Amniotic stem cell (primary cell): ENCODE measurements at places on chromosomes 1 and 21.

- no peak for DNase-seq
Observed at GRCh38 chr1:206930210-206930798, 8.6 kb upstream of the FCMR start.

- DNase-seq: no peak
Observed at GRCh38 chr21:41677671-41678015, 89.2 kb downstream of the RIPK4 start.

GRCh38 chr21:40575976-40576375 is 271.0 kb downstream of the DSCAM start:
- peak; percentile 42 for DNase-seq

- DNase-seq: no peak
Observed at GRCh38 chr1:108880850-108881249, 4.1 kb downstream of the GPSM2 start.

DNA sequence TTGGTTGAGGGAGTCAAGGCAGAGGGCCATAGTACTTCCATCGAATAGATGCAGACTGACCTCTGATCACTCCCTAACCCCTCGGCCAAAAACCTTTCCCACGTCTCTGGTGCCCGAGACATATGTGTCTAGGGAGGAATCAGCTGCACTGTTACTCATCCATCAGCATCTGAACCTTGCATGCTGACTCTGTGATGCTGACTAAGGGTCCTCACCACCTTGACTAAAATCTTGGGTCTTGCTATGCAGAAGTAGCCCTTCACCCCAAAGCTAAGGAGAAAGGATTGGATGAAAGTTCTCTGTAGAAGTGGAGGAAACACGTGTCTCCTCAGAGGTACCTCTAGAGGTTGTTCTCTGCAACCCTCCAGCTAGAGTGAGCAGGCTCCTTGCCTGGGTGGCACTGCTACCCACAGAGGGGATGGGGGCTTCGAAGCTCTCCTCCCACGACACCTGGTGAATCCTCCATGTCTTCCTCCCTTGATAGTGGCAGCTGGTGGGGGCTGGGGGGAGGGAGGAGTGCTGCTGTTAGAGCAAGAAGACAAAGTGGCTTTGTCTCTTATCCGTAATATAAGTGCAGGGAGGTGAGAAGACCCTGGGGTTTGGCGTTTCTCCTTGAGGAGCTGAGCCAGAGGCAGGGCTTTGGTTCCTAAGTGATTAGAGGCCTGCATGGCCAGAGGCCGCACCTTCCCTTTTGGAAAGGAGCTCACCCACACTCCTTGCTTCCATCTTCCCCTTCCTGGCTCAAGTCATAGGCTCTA is 45.1 kb downstream of the ATP2B4 start:
- DNase-seq: no peak

DNA sequence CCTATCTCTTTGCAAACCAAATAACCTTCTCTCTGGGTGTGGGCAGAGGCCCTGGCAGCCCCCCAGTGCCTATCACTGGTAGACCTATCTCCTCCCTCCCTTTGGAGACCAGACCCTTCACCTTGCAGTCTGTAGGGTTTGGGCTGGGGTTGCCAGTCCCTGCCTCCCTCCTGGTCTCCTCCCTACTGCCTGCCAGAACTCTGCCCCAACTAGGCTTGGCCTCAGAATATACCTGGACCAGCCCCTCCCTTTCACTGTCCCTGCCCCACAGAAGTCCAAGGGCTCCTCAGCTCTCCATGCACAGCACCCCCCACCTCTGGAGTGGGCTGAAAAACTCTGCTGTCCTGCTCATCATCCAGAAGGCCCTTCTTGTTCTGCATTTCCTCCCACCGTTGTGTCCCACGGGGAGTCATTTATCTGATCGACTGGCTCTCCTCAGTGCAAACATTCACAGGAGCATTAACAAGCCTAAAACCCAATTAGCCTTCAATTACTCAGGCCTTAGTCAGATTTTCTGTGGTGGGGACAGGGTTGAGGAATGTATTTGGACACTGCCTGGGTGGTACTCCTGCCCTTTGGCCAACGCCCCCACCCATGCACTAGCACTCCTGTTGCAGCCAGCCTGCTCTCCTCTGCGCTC is 27.7 kb upstream of the DMBX1 start:
- DNase-seq: no peak

- no peak for DNase-seq
Observed at GRCh38 chr1:19385869-19386591, 73.9 kb downstream of the SLC66A1 start.

- no peak for DNase-seq
Observed at GRCh38 chr1:194215448-194215847, 1029.0 kb upstream of the B3GALT2 start.

GRCh38 chr1:236560213-236560771 is 36.5 kb downstream of the LGALS8 start:
- no peak for DNase-seq

- DNase-seq: no peak
Observed at GRCh38 chr1:67609577-67610341, 75.2 kb upstream of the GADD45A start.

GRCh38 chr1:214566158-214567104 is 15.0 kb upstream of the PTPN14 start:
- peak; percentile 68 for DNase-seq

- no peak for DNase-seq
Observed at GRCh38 chr1:109874445-109874844, 36.2 kb upstream of the CSF1 start.

GRCh38 chr1:83958704-83959103 is 40.2 kb downstream of the TTLL7 start:
- DNase-seq: no peak

DNA sequence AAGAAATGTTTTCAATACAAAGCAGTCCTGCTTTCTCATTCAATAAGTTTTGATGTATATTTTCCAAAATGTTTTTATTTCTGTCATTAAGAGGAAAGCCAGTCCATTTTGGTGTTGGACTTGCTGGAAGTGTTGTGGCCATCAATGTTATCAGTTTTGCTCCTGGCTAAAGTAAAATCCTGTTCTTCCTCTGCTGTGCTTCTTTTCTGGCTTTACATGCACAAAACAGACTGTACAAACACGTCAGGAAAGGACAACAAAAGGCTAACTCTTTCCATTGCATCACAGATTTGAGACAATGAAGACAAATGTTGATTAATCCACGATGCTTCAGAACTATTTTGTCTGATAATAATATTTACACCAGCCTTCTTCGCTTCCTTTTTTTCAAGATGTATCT is 735.4 kb downstream of the LTN1 start:
- no peak for DNase-seq

GRCh38 chr1:66476774-66477173 is 57.2 kb upstream of the SGIP1 start:
- DNase-seq: no peak

- DNase-seq: no peak
Observed at GRCh38 chr1:205590457-205590768, 41.4 kb downstream of the ELK4 start.

- DNase-seq: peak; percentile 62
Observed at GRCh38 chr21:39660191-39660980, 47.6 kb downstream of the B3GALT5 start.

GRCh38 chr1:3049164-3049563 is 19.8 kb upstream of the PRDM16 start:
- no peak for DNase-seq

DNA sequence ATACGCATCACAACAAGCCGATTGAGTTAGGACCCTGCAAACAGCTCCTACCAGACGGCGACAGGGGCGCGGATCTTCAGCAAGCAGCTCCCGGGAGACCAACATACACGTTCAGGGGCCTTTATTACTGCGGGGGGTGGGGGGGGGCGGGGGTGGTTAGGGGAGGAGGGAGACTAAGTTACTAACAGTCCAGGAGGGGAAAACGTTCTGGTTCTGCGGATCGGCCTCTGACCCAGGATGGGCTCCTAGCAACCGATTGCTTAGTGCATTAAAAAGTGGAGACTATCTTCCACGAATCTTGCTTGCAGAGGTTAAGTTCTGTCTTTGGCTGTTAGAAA is 162.0 kb downstream of the RUNX1 start:
- no peak for DNase-seq

DNA sequence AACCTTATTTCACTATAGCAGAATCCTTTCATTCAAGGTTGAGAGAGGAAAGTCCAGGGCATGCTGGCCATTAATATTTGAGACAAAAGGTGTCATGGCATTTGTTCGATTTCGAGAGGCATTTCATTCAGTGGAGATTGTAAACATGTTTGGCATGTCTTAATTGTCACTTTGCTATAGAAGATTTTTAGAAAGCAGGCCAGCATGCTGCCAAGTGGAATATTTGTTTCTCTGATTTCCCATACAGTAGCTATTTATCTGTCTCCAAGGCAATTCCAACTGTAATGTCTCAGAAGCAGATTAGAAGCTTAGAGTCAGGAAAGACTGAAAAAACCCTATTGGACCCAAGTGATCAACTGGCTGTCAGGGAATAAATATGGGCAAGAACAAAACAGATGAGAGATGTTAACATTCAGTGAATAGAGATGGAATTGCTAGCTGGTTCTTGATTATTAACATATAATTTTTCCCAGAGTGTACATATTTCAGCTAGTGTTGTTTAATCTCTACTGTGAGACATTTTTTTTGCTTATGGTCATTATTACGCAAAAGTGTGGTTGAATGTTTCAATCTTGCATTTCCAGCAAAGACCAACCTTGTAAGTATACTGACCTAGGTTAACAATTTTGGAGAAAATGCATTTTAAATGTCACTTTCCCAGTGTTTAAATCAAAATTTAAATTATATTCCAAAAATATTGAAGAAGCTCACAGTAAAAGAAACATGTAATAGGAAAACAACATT is 174.6 kb downstream of the KCNK2 start:
- no peak for DNase-seq

DNA sequence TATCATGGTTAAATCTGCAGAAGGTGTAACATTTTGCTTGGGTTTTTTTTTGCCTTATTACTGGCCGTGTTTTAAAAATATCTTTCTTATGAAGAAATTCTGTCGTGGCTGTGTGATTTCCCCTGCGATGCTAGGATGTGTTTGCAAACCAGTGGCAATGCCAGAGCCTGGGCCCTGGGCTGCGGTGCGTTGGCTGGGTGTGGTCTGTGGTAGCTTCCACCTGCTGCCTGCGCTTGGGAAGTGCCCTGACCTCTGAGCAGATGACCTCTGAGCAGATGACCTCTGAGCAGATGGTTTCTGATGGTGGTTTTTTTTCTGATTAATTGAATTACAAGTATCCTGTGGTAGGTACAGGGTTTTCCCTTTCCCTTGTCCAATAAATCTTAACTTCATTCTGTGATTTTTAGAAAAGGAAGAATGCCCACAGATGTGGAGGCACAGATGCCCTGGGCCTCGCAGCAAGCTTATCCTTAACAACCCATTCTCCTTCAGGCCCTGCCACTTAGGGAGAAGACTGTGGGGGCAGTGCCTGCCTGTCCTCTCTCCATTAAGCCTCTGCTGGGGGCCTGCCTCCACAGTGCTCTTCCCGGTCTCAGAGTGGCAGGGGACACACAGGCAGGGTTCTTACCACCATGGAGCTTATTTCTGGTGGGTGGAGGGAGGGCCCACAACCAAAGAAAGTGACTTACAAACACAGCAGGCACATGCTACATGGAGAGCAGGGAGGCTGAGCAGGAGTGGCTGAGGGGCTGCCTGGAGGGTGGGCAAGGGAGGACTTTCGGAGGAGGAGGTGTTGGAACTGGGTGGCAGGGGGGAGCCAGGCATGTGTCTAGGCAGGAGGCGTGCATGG is 81.7 kb downstream of the PCBP3 start:
- no peak for DNase-seq

DNA sequence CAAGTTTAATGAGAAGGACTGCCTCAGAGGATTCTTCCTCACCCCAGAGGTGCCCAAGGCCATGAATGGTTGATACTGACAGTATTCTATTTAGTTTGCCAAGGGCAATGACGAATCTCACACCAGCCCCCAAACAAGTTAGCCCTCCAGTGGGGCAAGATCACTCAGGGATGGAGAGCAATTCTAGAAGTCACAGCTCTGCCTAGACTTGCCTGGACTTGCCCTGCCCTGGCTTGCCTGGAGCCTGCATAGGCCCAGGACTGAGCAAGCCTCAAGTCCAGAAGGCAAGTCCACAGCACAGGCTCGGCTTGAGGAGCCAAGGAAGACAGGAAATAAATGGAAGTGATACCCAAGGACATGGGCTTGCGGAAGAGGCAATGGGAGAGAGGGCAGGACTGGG is 39.5 kb upstream of the RGS16 start:
- no peak for DNase-seq

GRCh38 chr1:15282810-15283474 is 35.9 kb downstream of the FHAD1 start:
- DNase-seq: no peak

GRCh38 chr1:92826792-92827191 is 5.0 kb upstream of the RPL5 start:
- DNase-seq: no peak

GRCh38 chr1:66291531-66291864 is 242.5 kb upstream of the SGIP1 start:
- no peak for DNase-seq

DNA sequence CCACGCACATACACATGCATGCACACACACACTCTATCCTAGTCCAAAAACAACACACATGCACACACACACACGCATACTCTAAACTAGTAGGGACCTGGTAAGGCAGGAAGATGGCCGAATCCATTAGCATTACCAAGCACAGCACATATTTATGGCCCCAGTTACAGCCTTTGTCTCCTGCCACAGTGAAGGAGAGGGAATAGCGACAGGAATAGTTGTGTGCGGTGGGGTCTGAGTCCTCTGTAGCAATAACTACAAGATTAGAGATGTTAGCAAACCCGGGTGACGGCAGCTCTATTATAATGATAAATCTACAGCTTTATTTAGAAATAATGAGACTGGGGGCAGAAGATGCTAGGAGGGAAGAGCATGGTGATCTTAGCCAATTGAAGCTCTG is 20.5 kb downstream of the SYT6 start:
- DNase-seq: no peak
